ENCODE measurements at places on chromosomes 4 and X. TPM values are rescaled to one million over a fixed set of nuclear protein-coding genes. Genes with fewer than 3 reads are reported as not detected.
A peak's percentile ranks its signal among the peaks of the same experiment; 100 is the strongest.

DNA sequence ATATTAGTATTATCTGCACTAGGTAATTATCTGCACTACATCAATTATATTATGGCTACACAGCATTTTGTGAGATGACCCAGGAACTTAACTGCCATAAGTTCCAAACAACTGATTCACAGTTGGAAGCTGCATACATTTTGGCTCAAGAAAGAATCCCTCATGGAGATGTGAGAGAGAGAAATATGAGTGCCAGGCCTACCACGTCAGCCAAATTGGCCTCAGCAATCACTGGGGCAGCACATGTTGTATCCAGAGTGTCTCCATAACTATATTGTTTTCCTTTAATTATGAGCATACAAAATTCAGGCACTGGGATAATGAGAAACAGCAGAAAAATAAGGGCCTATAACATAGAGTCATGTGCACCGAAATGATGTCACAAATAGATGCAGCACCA lies 174.2 kb upstream of the DMD start:
- H3K36me3 ChIP-seq: no peaks in the 10 kb centered on the region
- H3K27ac ChIP-seq: no peak overlapping the region
- no peak overlapping the region for H3K4me3 ChIP-seq
- H3K27me3 ChIP-seq: no peaks in the 10 kb centered on the region

GRCh38 chr4:25938787-25939186 lies 24.8 kb downstream of the SMIM20 start:
- peak overlapping the region; percentile 74 for H3K27ac ChIP-seq
- H3K4me3 ChIP-seq: no peak overlapping the region
- peaks cover 37% of the 10 kb centered on the region for H3K4me1 ChIP-seq
- no peaks in the 10 kb centered on the region for H3K27me3 ChIP-seq
- H3K36me3 ChIP-seq: peaks cover 3% of the 10 kb centered on the region

GRCh38 chrX:136488706-136489105 lies 959 bp downstream of the BRS3 start:
- H3K36me3 ChIP-seq: no peaks in the 10 kb centered on the region
- H3K27ac ChIP-seq: no peak overlapping the region
- DNase-seq: no peak
- H3K4me3 ChIP-seq: no peak overlapping the region
- H3K27me3 ChIP-seq: peaks cover 57% of the 10 kb centered on the region

DNA sequence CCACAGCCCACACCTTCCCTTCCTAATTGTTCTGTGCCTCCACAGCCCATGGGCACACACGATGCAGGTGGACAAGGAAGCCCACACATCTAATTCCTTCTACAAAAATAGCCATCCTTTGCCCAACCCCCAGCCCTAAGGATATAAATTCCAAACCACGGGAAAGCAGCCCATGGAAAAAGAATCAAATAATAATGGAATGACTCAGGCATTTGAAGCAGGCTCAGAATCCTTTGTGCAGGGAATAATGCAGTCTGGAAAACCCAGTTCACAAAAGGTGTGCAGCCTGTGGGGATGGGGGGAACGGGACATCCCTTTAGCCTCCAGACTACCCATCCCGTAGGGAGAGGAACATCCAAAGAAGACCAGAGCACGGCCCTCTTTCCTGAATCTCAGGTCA lies 342.3 kb upstream of the GALNT7 start:
- no peak overlapping the region for H3K27ac ChIP-seq
- no peaks in the 10 kb centered on the region for H3K36me3 ChIP-seq
- no peaks in the 10 kb centered on the region for H3K4me1 ChIP-seq
- H3K4me3 ChIP-seq: no peak overlapping the region

DNA sequence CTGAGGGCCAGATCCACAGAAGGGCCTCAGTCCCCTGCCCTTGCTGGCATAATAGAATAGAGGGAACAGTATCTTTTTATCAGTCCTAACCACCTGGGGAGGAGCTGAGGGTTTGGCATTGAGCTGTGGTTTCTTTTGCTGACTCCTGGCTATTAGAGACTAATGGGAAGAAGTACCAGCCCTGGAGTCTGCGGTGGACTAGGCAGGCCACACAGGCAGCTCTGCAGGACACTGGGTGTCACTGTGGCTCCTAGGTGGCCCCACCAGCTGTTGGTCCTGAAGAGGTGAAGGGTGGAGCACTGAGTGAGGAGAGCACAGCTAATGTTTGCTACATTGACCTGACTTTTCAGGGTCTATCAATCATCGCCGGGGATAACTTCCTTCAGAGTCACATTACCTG lies 52.8 kb upstream of the GPC4 start:
- H3K36me3 ChIP-seq: no peaks in the 10 kb centered on the region
- no peak overlapping the region for H3K27ac ChIP-seq
- no peak overlapping the region for H3K4me3 ChIP-seq
- no peaks in the 10 kb centered on the region for H3K27me3 ChIP-seq
- H3K4me1 ChIP-seq: no peaks in the 10 kb centered on the region

- no peaks in the 10 kb centered on the region for H3K4me1 ChIP-seq
- DNase-seq: no peak
- H3K27me3 ChIP-seq: no peaks in the 10 kb centered on the region
- H3K4me3 ChIP-seq: no peak overlapping the region
These were observed 129.8 kb downstream of the TBC1D19 start for GRCh38 chr4:26713563-26714151.

DNA sequence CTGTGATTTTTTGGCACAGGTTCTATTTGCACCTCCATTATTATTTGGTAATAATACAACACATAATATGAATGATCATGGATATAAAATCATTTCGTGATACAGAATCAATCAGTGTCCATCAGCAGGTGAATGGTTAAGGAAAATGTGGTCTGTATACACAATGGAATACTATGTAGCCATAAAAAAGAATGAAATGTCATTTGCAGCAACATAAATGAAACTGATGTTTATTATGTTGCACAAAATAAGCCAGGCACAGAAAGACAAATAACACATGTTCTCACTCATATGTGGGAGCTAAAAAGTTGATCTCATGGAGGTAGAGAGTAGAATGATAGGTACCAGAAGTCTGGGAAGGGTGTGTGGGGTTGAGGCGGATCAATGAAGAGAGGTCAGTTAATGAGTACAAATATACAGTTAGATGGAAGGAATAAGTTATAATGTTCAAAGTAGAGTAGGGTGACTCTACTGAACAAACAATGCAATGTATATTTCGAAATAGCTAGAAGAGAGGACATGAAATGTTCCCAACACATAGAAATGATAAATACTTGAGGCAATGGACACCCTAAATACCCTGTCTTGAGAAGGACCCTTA lies 1.1 kb upstream of the SMARCA1 start:
- H3K4me1 ChIP-seq: peaks cover 5% of the 10 kb centered on the region
- H3K4me3 ChIP-seq: peak overlapping the region; percentile 53
- no peak for DNase-seq
- no peaks in the 10 kb centered on the region for H3K36me3 ChIP-seq
- H3K27me3 ChIP-seq: peaks cover 27% of the 10 kb centered on the region

DNA sequence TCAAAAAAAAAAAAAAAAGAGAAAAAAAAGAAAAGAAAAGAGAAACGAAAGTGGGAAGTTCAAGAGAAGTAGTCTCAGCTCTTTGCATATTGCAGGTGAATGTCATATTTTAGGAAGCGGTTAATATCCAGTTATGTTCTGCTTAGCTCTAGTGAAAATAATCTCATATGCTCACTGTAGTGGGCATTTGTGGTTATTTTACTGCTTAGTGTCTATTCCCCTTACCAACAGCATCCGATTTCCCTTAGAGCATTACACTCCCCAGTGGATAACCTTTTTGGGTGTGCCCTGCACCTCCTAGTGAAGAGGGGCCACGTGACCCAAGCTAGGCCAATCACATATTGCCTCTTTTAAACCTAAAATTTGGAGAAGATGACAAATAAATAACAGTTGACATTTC lies 111.2 kb upstream of the ZNF827 start:
- no peaks in the 10 kb centered on the region for H3K36me3 ChIP-seq
- H3K27ac ChIP-seq: no peak overlapping the region
- H3K27me3 ChIP-seq: peaks cover 13% of the 10 kb centered on the region
- peaks cover 2% of the 10 kb centered on the region for H3K4me1 ChIP-seq
- DNase-seq: no peak
- H3K4me3 ChIP-seq: no peak overlapping the region

DNA sequence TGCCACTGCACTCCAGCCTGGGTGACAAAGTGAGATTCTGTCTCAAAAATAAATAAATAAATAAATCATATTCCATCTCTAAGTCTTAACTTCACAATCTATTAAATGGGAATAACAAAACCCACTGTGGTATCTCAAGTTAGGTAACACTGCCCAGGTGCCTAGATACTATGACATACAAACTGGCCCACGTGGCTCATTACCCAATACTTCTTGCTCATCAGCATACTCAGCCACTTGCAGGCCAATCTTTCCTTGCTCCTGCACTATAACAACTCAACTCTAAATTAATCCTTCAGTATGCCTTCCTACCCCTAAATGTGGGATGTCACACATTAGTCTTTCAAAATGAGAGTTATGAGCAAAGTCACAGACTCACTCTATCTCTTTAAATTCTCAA lies 230.1 kb downstream of the OPHN1 start:
- DNase-seq: no peak
- no peak overlapping the region for H3K27ac ChIP-seq
- H3K27me3 ChIP-seq: no peaks in the 10 kb centered on the region
- H3K36me3 ChIP-seq: no peaks in the 10 kb centered on the region
- no peak overlapping the region for H3K4me3 ChIP-seq

DNA sequence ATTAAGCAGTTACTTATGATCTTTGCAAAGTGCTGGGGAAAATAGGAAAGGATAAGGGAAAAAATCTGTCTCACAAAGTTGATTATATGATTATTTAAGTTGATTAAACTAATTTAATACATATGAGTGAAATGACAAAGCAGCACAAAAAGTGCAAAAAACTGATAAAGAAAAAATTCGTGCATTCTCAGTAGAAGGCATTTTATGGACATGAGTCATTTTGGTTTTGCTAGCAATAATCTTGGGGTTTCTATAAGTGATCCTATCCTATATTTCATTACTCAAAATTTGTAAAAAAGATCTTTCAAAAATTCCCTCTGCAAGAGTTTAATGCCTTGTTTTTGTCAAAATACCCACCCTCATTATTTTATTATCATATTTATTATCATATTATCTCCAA lies 224.2 kb upstream of the ANXA10 start:
- H3K27ac ChIP-seq: no peak overlapping the region
- H3K27me3 ChIP-seq: no peaks in the 10 kb centered on the region
- H3K4me1 ChIP-seq: no peaks in the 10 kb centered on the region
- no peaks in the 10 kb centered on the region for H3K36me3 ChIP-seq

DNA sequence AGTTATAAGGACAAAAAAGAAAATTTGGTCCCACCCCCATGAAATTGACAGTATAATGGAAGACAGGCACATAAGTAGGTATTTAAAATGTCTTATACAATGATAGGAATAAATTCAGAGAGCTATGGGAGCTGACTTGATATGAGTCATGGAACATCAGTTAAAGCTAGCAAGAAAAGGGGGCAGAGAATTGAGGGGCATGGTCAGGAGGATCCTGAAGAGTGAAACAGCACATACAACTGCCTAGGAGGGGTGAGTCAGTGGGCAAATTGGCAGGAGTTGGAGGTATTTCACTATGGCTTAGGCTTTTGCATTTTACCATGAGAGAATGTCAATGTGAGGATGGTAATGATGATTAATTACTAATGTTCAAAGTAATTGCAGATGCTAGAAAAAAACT lies 95.4 kb upstream of the BANK1 start:
- H3K27me3 ChIP-seq: peaks cover 13% of the 10 kb centered on the region
- no peaks in the 10 kb centered on the region for H3K36me3 ChIP-seq
- H3K4me1 ChIP-seq: no peaks in the 10 kb centered on the region

GRCh38 chr4:83109480-83110222 lies 4.9 kb downstream of the PLAC8 start:
- peaks cover 53% of the 10 kb centered on the region for H3K4me1 ChIP-seq
- H3K4me3 ChIP-seq: peak overlapping the region; percentile 84
- DNase-seq: peak; percentile 41
- peaks cover 62% of the 10 kb centered on the region for H3K36me3 ChIP-seq
- peaks cover 3% of the 10 kb centered on the region for H3K27me3 ChIP-seq
- H3K27ac ChIP-seq: peak overlapping the region; percentile 89

DNA sequence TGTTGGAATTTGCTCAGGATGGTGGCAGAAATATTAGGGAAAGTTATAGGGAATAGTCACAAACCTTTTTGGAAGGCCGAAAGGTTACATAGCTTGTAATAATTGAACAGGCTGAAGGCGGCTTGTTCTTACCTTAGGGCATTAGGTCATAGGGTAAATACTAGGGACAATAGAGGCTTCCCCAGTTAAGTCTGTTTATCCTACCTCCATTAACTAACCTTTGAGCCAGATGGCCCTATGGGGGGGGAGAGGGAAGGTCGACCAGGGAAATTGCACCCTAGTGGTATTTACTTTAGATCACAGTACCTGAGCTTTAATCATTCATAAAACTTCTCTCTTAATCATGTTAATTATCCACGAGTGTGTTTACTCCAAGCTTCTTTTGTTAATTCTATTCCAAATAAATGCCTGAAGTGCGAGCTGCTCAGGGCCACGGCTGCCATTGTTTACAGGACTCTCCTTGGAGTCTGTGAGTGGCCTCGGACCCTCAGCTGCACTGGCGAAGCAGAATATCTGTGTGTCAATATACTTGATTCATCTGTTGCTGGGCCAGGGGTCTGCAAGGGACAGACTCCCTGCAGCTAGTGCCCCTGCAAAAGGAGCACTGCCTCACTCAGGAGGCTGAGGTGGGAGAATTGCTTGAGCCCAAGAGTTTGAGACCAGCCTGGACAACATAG lies 22.9 kb downstream of the PAGE2 start:
- no peak for DNase-seq
- no peak overlapping the region for H3K27ac ChIP-seq
- H3K27me3 ChIP-seq: no peaks in the 10 kb centered on the region
- peaks cover 1% of the 10 kb centered on the region for H3K4me1 ChIP-seq

DNA sequence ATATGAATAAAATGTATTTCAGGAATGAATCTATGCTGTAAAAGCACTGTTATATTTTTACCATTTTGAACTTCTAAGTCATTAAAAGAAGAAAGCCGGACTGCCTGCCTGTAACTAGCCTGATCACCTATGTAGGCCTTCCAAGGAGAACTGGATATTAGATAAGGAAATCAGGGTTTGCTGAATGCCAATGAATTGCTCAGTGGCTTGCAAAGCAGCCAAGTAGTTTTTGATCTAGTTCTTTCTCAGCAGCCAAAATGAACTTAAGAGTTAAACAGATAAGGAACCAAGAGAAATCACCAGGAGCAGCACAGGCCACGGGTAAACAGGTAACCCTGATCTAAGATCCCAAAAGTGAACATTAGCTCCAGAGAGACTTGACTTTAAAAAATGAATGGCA lies 3.3 kb downstream of the ANXA5 start:
- H3K36me3 ChIP-seq: peaks cover 38% of the 10 kb centered on the region
- H3K4me1 ChIP-seq: peaks cover 32% of the 10 kb centered on the region
- DNase-seq: no peak
- no peak overlapping the region for H3K4me3 ChIP-seq
- peaks cover 7% of the 10 kb centered on the region for H3K27me3 ChIP-seq
- H3K27ac ChIP-seq: no peak overlapping the region

- H3K4me1 ChIP-seq: no peaks in the 10 kb centered on the region
- H3K27me3 ChIP-seq: no peaks in the 10 kb centered on the region
- no peak overlapping the region for H3K4me3 ChIP-seq
- no peak overlapping the region for H3K27ac ChIP-seq
- DNase-seq: no peak
These were observed 191.2 kb upstream of the BMP3 start for GRCh38 chr4:80839281-80839680.

GRCh38 chr4:15332377-15332776 lies 95.5 kb upstream of the C1QTNF7 start:
- H3K4me1 ChIP-seq: no peaks in the 10 kb centered on the region
- no peak for DNase-seq
- no peak overlapping the region for H3K27ac ChIP-seq
- H3K4me3 ChIP-seq: no peak overlapping the region

Gene TRIM75
- not detected for total RNA-seq

Gene SORCS2
- total RNA-seq: 0.18 TPM

Gene GPR143
- not detected for total RNA-seq

Gene STATH
- total RNA-seq: not detected

Gene RGN
- not detected for total RNA-seq

Gene C4orf51
- not detected for total RNA-seq

Gene RBMXL3
- total RNA-seq: not detected

Gene CLTRN
- total RNA-seq: 0.18 TPM

Gene CTSO
- total RNA-seq: 5.2 TPM

Gene PPEF1
- not detected for total RNA-seq

Gene SH3D19
- not detected for total RNA-seq
